Activated CD4-positive, alpha-beta T cell treated with anti-CD3 and anti-CD28 coated beads for 1 hour (primary cell): ENCODE measurements at places on chromosomes 6 and 20.

DNA sequence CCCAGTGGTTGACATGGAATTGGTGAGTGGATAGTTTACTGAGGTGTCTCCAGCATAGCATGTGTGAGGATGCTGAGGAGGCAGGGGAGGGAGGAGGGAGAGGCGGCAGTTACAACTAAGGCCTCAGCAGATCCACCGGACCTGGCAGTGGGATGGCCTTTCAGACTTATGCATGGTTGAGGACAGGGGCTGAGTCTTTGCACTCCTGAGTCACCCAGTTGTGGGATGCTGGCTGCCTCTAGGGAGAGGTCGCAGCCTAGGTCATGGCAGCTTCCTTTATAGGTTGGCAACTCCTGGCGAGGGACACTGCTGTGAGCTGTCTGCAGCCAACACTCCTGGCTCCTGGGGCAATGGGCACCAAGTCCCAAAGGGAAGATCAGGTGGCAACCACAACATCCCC is 380.3 kb downstream of the PREX1 start:
- no peak for DNase-seq

- DNase-seq: no peak
Measured at GRCh38 chr20:58854638-58855471, 2.3 kb downstream of the GNAS start.

DNA sequence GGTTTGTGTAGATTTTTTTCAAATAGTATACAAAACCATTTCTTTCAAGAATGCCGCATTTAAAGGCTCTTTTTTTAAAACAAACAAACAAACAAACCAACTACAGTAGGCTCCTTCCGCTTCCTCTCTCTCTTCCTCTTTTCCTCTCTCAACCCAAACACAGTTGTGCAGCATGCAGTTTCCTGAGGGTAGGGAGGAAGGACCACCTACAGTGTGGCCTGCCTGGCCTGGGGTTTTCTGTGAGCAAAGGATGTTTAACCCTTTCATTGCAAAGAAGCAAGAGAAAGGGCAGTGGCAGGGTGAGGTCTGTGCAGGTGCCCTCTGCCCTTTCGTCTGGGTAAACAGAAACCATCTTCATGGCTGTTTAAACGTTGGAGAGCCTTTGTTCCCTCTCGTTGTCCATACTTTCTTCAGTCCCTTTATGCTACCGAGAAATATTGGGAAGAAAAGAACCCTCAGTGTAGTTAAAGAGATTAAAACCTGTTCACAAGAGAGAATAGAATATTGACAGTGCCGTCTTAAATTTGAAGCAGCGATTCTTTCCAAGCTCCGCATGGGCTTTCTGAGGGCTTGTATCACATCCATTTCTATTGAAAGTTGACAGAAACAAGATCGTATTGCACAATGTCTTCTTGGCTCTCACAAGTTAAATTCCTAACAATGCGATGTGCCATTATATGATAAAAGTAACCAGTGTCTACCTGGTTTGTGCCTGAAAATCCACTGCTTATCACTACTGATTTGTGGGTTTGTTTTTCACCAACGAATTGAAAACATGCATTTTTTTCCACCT is 215.5 kb upstream of the SNX9 start:
- DNase-seq: no peak

- DNase-seq: no peak
Measured at GRCh38 chr20:39986173-39986904, 702.7 kb downstream of the MAFB start.

- DNase-seq: peak; percentile 55
Measured at GRCh38 chr6:149963462-149964307, at the start of gene ULBP1. TSS of gene ULBP1 (plus strand) at chr6:149963943. CDS start at chr6:149964050, 107 bp downstream.

DNA sequence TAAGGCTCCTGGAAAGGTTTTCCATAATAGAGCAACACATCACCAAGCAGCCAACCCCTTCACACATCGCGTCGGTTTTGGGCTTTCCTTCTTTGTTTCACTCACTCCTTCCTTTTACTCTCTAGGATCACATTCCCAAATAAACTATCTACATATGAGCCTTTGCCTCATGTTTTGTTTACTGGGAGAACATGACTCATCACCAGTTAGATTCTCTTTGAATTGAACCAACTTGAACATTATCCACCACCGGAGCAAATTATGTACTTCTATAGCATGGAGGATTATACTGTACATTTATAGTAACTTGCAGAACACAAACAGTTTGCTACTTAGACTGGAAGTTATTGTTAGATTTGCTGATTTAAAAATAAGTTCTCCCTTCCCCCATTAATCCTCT is 41.0 kb downstream of the SAMD5 start:
- no peak for DNase-seq

DNA sequence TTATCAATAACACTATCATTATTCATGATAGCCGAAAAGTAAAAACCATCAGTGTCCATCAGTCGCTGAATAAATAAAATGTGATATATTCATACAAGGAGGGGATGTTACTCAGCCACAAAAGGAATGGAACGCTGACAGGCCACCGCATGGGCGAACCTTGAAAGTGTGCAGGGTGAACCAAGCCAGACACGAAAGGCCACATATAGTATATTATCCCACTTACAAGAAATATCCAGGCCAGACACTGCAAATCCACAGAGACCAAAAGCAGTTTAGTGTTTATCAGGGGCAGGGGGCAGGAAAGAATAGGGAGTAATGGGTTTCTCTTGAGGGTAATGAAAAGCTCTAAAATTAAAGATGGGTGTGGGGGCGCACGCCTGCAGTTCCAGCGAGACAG is 5.7 kb downstream of the SOX18 start:
- no peak for DNase-seq

DNA sequence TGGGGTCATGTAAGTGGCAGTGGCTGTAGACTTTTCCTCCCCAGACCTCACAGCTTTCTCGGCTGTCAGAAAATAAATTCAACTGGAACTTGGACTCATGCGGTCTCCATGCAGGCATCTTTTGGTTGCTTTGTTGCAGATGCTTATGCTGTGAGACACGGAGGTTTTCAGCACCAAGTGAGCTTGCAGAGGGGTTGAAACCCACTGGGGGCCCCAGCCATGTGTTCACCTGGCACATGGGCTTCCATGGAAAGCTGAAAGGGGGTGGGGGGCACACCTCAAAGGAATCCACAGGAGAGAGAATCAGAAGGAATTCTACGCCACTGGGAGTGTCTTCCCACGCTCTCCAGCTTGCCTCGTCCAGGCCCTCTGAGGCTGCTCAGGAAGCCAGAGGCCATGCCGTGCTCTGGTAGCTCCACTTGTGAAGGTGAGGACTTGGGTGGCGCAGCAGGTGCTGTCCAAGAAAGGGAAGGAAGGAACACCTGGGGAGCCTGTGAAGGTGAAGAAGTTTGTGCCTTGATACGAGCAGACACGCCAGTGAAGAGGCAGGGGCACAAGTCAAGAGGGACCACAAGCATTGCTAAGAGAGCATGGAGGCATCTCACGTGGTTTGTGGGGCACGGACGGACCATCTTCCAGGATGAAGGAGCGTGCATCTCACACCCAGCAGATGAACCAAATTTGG is 134.3 kb upstream of the PMEPA1 start:
- no peak for DNase-seq

DNA sequence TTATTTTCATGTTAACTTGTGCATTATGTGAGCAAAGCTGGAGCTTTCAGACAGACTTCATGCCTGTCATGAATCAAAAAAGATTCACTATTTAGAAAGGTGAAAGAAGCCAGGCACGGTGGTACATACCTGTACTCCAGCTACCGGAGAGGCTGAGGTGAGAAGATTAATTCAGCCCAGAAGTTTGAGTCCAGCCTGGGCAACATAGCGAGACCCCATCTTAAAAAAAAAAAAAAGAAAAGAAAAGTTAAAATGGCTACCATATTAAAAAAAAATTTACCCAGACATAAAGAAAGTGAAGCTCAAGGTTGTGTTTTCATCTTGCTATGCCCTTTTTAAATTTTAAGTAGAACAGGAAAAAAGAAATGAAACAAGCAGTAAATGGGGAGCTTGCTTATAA is 889 bp downstream of the CASS4 start:
- DNase-seq: no peak

DNA sequence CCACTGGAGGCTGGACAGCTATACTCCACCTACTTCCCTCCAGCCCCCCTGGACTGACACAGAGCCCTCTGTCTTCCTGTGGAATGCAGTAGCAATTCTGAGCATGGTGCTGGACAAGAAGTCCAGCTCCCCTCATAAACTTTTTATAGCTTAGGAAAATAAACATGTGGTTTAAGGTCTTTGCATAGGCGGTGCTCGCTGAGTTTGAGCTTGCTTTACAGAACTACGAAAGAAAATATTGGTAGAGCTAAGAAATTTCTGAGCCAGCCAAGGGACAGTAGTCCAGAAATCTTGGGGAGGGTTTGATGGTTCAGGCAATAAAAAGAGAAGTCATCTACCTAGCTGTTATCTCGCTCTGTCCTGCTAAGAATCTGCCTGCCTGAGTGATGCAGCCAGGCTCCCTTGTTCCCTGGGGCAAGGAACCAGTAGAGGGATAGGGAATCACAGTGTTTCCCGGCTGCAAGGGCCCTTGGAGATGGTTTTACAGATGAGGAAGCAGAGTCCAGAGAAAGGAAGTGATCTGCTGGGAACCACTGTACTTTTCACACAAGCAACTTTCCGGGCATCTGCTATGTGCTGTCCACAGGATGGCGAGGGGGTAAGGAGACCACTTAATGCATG is 343.4 kb downstream of the CDC5L start:
- no peak for DNase-seq

GRCh38 chr6:43125555-43125954 is 45.5 kb upstream of the SRF start:
- DNase-seq: no peak

DNA sequence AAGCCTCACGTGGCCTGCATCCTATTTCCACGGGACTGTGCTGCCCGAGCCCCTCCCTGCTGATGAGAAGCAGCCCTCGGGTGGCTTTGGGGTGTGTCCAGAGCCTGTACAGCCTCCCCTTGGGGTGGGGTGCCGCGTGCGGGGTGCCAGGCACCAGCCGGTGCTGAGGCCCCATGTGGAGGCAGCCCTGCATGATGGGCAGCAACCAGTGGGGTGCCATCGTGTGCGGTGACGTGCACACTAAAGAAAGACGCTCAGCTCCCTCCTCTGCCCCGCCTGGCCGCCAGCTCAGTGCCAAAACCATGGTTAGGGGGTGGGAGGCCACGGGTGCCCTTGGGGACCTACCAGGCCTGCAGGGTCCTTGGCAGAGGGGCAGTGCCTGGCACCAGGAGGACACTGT is 26.2 kb downstream of the NTSR1 start:
- DNase-seq: no peak

DNA sequence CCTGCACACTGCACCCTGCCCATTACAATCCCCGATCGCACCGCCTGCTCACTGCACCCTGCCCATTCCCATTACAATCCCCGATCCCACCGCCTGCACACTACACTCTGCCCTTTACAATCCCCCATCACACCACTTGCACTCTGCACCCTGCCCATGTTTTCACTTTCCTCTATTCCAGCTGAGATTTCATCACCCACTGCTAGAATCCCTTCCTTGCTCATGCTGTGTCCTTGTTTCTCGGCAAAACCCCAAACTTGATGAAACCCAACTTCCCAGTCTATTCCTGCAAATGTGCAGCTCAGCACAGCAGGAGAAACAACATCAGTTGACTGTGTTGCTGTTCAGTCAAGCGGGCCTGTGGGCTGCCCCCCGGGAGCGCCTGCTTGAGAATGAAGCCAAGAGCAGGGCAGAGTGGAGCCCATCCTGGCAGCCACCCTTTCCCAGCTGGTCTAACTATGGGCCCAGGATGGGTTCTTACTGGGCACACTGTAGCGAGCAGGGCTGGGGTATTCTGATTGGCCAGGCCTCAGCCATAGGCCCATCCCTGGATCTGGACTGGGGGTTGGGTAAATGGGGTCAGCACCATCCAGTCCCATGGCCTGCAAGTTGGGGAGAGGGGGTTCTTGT is 17.2 kb downstream of the MOCS3 start:
- no peak for DNase-seq

DNA sequence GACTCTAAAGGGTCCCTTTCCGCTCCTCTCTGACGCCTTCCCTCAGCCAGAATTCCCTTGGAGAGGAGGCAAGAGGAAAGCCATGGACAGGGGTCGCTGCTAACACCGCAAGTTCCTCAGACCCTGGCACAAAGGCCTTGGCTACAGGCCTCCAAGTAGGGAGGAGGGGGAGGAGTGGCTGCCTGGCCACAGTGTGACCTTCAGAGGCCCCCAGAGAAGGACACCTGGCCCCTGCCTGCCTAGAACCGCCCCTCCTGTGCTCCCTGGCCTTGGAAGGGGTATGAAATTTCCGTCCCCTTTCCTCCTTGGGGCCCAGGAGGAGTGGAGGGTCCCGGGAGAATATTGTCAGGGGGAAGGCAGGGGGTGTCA is 2.7 kb downstream of the VEGFA start:
- no peak for DNase-seq

DNA sequence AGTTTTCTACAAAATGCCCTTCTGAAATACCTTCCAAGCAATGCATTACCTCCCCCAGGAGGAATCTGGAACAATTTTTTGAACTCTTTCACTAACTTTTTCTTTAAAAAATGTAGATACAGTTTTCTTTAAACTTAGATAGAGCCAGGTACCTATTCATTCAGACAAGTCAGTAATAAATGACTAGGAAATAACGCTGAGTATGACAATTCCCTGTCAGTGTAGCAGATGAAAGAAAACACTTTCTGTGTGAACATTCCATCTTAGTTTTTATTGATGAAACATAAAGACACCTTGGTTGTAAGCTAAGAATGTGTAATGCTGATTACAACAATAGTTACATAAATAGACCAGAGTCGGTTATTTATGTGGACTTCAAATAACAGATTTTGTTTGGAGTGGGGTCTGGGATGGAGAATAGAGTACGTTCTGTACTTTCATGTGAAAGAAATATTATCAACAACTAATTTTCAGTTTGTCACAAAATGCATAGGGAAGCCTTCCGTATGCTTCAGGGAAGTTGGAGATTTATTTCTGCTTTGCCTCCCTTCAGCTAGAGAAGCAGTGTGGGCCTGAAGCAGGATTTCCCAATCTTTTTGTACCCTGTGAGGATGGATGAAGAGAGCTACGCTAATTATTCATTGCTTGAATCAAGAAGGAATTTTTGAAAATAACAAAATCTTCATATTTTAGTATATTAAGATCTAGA is 19.2 kb upstream of the QKI start:
- no peak for DNase-seq

DNA sequence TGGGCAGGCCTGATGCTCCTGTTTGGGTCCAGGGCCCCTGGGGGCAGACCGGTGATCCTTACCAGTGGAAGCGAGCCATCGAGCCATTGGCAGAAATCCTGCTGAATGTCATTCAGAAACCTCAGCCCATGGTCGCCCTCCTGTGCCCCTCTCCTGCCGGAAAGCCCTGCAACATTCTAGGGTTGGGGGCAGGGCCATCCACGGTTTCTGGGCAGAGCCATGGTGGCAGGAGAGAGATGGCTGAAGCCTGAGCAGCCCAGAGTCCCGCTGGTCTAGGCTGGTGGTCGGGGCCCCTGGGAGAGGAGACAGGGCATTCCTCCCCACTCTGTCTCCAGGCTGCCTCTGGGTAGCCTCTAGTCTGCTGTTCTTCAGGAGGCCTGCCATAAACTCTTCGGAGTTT is 19.6 kb upstream of the CHMP4B start:
- DNase-seq: no peak
